ENCODE measurements at places on chromosomes 4 and X.

- no peak for DNase-seq
Observed at GRCh38 chrX:102345916-102346315, 93.9 kb downstream of the NXF2B start.

GRCh38 chrX:84187533-84188319 is at the start of gene RPS6KA6:
TSS of gene RPS6KA6 (minus strand) at chrX:84188199. CDS start at chrX:84187899, 300 bp downstream.
- no peak for DNase-seq

DNA sequence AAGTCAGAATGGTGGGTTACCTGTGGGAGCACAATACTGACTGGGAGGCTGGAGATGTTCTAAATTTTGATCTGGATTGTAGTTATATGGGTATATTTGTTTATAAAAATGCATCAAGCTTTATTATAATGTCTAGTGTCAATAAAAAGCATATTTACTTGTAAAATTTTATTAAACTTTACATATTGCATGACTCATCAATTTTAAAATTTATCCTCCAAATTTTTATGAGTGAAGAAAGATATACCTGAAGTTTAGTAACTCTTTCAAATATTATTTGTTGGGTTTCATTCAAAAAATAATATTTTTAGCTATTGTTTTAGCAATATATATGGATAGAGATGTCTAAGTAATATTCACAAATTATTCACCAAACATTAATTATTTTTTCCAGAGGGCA is 103.0 kb downstream of the ANXA5 start:
- DNase-seq: no peak

GRCh38 chr4:157076578-157076947 is 613 bp downstream of the GLRB start:
- no peak for DNase-seq

DNA sequence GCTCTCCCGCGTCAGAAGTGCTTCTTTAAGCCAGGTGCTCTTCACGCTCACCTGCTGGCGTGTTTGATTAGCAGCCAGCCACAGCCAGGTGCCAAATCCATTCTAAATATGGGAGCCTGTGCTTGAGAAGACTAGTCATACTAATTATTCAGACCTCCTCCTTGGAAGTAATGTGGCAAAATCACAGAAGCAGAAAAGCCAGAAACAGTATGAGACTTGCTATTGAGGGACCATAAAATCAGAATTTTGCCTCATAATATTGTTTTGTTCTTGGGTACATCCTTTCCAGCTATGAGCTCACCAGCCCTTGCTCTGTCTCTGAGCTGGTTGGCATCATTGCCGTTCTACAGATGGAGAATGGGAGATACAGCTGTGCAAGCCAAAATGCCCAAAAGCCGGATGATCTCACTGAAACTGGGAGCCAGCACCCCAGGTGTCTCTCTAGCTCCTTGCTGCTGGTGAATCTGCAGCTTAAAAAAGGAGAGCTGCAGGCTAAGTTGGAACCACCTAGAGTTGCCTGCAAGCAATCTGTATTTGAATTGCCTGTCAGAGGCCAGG is 205.4 kb downstream of the SHROOM3 start:
- DNase-seq: no peak

DNA sequence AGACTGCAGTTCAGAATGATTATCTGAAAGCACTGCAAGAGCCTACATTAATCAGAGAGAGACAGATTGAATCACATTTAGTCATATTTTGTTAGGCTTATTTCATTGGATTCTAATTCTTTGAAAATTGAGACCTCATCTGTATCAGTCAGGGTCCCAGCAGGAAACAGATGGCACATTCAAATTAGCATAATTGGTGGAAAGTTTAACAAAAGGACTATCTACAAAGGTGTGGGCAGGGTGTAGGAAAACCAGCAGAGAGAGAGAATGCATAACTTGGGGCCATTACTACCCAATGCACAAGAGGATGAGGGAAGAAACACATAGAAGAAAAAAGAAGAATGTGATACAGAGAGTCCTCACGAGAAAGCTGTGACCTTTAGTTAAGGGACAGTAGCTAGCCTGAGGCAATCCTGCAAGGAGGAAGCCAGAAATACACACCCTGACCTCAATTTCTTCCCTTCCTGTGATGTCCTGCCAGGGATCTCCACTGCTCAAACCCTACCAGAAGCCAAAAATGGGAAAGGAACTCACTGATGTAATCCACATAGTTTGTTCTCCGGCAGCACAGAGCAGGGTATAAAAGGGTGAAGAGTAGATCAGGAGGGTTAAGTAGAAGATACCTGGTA is 17.7 kb upstream of the XKRX start:
- no peak for DNase-seq

GRCh38 chr4:95549246-95550114 is 707 bp upstream of the UNC5C start:
- no peak for DNase-seq

GRCh38 chr4:153113838-153114105 is 90.5 kb upstream of the TRIM2 start:
- no peak for DNase-seq

DNA sequence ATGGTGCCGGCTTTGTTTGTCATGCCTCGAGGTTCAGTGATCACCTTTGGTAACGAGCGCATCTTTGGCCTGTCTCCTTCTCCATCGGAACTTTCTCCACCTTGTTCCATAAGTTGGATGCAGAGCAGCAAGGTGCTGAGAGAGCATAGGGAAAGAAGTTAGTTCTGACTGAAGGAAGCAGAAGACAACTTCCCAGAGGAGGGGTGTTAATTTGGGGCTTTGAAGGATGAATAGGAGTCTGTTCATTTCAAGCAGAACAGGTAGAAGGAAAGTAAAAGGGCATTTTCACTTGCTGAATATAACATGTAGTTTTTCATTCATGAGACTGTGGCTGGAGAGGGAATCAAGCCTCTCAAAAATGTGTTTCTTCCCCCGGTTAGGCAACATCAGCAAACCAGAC is 232.0 kb upstream of the PSAPL1 start:
- DNase-seq: no peak

- no peak for DNase-seq
Observed at GRCh38 chr4:151418856-151419255, 9.9 kb downstream of the FHIP1A start.

- no peak for DNase-seq
Observed at GRCh38 chr4:123419885-123420755, 23.5 kb downstream of the SPRY1 start.

GRCh38 chrX:136626891-136627290 is 21.1 kb upstream of the CD40LG start:
- DNase-seq: no peak

DNA sequence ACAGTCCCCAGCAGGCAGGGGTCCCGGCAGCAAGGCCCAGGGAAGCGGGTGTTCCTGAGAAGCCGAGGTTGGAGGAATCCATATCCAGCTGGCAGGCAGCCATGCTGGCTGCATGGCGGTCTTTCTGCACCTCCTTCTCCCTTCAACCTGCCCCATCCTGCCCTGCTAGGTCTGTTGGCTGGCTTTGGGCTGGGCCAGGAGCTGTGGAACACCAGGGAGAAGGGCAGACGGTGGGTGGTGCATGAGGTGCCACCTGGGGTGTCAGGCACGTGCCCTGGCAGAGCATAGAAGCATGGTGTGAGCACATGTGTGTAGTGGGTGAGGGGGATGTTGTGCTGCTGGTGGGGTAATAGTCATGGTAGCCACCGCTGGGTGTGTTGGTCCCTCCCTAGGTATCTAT is 150.1 kb downstream of the PJA1 start:
- no peak for DNase-seq

- DNase-seq: no peak
Observed at GRCh38 chrX:40243755-40244515, 146.2 kb upstream of the BCOR start.

DNA sequence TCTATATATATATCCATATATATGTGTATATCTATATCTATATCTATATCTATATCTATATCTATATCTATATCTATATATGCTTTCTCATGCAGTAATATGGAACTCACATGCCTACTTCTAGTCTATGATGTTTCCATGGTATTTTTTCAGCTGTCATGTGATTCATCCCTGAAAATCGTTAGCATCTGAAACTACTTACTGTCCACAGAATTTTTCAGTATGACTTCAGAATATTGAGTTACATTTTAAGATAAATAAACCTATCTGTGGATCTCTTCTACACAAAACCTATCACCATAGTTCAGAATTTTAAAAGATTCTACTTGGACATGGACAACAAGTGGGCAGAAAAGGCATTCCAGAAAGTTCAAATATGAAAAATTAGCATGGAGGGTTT is 855.1 kb upstream of the INTU start:
- DNase-seq: no peak

- no peak for DNase-seq
Observed at GRCh38 chrX:8404471-8404870, 60.2 kb upstream of the VCX3B start.

GRCh38 chr4:73964862-73965611 is 16.8 kb downstream of the PF4 start:
- DNase-seq: no peak

- no peak for DNase-seq
Observed at GRCh38 chr4:106038012-106038411, 142.7 kb downstream of the NPNT start.

DNA sequence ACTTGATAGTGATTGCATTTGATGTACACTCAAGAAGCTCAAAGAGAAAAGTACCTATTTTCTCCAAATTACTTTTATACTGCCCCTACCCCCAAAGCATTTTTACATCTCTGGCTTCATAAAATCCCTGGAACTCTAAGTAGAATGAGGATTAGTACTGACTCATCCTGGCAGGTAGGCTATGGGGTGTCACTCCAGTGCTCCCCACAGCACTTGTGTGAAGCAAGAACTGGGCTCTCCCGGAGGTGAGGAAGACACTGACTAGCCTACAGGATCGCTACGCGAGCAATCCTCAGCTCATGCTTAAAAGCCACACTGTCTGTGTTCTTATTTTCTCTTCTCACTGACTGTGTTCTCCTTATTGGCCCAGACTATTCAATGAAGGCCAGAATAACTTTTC is 90.4 kb upstream of the NDP start:
- DNase-seq: no peak

- DNase-seq: no peak
Observed at GRCh38 chr4:41365681-41366080, 109.0 kb downstream of the UCHL1 start.

GRCh38 chr4:146255874-146256273 is 41.5 kb downstream of the REELD1 start:
- no peak for DNase-seq

DNA sequence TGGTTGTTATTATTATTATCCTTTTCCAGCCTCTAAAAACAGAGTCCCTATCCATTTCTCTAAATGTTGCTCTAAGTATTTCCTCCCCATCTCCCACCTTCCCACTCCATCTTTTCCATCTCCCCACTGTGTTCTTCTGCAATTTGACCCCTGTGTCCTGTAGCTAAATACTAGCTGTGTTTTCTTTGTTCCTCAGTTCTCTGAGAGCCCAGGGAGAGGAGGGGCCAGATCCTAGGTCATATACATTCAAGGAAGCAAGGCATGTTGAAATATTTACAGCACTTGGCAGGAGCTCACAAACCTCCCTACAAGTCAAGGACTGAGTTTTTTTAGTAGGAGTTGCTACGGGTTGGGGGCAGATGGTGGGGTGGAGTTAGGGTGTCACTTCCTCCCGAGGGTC is 10.5 kb downstream of the SLC16A2 start:
- DNase-seq: no peak
